NCI-H510A (cell line): ENCODE measurements at places on chromosomes 5 and 9.
A peak's percentile ranks its signal among the peaks of the same experiment; 100 is the strongest.

GRCh38 chr5:91025956-91026355 is 357.2 kb downstream of the ARRDC3 start:
- DNase-seq = no peak

DNA sequence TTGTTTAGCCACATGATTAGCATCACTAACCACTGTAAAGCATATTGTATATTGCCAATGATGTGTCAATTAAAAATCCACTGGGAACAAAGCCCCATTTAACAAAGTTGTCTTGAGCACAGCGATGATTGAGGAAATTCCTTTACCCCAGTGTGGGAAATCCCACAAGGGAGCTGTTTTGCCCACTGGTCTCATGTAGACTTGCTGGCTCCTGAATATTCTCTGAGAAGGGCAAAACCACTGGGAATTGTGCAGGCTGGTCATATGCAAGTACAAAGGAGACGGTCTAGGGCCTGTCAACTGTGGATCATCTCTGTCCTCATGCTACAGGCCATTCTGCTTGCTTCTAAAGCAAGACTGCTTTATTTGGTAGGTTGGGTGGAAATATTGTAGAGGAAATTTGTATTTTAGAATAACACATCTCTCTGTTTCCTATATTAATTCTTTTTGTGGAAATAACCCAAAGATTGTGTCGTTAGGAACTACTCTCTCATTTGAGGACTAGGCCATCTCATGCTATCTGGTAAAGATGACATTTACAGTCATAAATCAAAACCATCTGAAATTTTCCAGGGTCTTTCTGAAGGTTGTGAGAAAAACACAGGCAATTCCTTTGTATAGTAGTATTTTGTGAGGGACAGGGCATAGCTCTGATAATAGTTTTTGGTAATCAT is 60.2 kb downstream of the PARP8 start:
- no peak for DNase-seq

DNA sequence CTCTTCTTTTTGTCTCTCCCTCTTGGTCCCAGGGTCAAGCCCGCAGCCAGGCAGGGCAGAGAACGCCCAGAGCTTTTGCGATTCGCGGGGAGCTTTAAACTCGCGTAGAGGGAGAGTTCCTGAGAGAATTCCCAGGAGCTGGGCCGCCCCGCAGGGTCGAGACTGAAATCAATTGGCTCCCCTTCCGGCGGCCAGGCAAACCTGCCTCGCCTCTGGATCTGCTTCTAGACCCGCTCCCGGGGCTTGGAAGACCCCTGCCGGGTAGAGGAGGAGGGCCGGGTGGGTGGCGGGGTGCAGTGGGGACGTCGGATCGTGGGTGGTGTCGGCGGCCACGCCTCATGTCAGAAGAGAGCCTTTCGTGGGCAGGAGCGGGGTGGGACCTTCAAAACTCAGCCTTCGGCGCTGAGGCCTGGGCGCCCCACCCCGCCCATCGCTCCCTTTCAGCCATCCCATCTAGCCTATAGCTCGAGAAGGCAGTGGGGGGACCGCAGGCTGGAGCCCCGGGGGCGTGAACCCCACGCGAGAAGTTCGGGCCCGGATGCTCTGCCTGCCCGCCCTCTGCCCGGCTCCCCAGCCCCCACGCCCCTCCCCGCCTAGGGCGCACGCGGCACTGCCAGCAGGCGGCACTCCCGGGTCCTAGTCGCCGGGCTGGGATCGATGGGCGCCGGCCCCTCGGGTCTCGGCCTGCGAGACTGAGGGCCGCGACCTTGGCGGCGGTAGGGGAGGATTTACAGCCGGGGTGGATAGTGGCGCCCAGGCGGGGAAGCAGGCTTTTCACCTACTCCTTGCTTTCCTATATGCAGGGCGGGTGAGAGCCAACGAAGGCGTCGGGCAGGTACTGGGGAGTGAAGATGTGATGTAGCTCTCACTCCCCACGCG is 6.1 kb downstream of the PRDM6 start:
- no peak for DNase-seq

GRCh38 chr9:72808446-72808768 is 144.4 kb downstream of the ALDH1A1 start:
- no peak for DNase-seq

- no peak for DNase-seq
These were observed 20.9 kb downstream of the FOXB2 start for GRCh38 chr9:77040340-77040739.

GRCh38 chr9:109270971-109271925 is 49.6 kb downstream of the EPB41L4B start:
- DNase-seq = peak; percentile 33

DNA sequence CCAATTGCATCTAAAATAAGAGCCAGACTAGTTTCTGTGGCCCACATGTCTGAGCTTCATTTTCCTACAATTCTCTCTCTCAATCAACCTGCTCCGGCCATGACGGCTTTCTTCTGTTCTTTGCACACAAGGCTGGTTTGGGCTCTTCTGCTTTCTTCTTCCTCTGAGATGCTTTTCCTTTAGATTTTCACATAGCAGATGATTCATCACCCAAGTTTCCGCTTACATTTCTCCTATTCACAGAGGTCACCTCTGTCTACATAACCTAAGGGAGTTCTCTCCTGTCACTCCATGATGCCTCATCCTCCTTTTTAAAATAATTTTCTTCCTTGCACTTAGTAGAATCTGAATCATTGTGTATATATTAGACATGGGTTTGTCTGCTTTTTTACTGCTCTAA is 334.6 kb upstream of the TUSC1 start:
- no peak for DNase-seq

GRCh38 chr9:113178087-113178486 is 27.3 kb downstream of the SLC31A2 start:
- DNase-seq = no peak

DNA sequence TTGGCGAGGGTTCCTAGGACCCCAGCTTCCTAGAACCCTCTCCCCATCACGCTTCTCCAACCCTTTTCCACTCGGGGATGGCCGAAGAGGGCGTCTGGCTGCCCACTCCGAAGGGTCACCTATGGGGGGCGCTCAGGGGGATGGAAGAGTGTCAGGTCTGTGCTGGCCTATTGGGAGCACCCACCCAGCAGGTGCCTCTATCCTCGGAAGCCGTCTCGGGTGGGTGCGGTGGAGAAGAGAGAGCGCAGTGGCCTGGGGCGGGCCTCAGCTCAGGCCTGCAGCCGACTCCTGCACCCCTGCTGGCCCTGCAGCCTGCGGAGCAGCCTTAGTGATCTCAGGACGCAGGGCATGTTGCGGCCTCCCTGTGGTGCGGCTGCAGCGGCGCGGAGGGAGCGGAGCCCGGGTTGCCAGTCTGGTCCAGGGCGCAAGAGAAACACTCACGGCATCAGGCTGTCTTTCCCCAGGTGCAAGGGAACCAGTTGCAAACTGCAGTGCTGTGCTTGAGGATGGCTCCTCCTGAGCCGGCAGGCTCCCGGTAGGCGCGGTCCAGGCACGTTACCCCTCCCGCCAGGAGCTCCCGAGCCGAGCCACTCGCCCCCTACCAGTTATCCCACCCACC is 1.5 kb upstream of the IRX2 start:
- DNase-seq = no peak

DNA sequence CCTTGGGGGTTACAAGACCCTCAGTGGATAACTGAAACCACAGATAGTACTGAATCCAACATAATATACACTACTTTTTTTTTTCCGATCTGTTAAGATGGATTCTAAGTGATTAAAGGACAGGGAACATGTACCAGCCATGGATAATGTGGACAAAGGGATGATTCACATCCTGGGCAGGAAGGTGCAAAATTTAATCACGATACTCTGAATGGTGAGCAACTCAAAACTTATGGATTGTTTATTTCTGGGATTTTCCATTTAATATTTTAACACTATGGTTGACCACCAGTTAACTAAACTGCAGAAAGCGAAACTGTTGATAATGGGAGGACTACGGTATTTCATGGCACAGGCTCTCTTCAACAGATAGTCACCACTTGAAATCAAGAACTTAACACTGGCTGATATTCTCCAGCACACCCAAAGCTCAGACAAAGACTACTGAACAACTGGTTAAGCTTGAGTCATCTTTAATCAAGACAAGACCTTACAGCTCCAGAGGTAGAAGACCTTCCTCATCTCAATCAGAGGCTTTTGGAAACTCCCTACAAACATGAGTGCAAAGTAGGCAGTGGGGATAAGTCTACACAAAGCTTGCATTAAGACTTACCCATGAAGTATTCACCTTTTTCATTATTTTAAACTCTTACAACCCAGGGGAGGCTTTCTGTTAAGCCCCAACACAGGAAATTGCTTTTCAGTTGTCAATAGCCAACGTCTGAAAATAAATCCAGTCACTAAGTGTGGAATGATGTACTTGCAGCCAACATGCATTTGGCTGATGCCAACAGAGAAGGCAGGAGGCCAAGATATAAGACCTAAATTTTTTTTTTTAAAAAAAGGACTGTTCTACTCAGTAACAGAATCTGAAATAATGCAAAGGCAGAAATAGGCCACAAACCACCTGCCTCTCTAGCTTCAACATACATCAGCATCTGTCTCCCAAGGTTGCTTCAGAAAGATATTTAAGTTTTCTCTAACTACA is 78.7 kb downstream of the ELAVL2 start:
- DNase-seq = no peak

DNA sequence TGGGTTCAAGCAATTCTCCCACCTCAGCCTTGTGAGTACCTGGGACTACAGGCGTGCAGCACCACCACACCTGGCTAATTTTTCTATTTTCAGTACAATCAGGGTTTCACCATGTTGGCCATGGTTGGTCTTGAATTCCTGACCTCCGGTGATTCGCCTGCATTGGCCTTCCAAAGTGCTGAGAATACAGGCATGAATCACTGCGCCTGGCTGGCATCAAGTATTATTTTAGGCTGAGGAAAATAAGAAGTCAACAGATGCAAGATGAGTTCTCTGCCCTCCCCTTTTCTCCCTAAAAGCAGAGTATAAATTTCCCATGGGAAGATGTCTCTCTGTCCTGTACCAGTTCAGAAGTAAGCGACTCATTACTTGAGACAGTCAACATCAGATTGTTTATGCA is 71.5 kb downstream of the ELAVL2 start:
- DNase-seq = no peak

- DNase-seq = no peak
These were observed 387.2 kb downstream of the ARHGEF28 start for GRCh38 chr5:74013222-74013621.

- DNase-seq = no peak
These were observed 36.9 kb upstream of the SELENOP start for GRCh38 chr5:42848545-42848944.
